ENCODE measurements at places on chromosomes 7 and 10. TPM values are rescaled to one million over a fixed set of nuclear protein-coding genes. Genes with fewer than 3 reads are reported as not detected.

DNA sequence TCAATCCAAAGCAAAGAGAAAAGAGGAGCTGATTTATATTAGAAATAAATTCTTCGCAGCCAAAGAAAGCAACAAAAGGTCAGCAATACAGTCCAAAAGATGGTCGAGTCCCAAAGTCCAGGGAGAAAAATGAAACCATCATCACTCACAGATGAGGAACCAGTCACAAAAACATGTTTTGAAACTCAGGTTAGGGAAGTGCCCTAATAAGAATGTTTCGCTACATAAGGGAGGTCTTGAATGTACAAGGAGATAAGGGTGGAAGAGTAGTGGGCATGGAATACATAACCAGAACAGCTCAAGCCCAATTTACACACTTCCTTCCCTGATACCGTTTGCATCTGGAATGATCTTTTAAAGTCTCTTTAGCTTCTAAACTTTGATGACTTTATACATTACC, 53.6 kb downstream of the VPS41 start:
- DNase-seq, result no peak

DNA sequence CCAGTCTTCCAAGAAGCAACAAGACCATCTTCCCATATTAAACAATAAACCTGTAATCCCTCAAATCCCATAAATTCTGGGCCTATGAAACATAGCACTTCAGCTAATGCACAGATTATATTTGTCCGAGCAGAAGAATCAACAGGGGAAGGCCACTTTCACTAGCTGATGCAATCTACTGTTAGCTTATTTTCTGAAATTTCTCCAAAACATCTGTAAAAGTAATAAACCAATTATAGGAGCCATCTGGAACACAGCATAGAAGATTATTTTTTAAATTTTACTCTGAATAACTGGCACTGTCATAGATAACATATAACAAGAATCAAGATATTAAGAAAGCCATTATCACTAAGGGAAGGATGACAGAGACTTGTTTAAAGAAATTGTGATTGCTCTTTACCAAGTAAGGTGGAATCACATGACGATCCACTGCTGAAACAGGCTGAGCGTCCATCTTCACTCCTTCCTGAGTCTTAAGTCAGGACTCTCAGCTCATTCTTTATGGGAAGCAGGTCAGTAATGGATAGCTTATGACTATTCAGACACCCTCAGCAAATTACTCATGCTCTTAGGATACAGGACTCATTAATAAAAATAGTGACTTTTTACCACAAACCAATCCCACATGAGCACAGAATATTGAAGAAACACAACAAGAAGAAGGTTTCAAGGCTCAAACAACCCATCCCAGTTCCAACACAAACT, 719.5 kb downstream of the XPNPEP1 start:
- no peak for DNase-seq

- DNase-seq, result no peak
Observed at GRCh38 chr7:80107278-80107677, 27.4 kb upstream of the GNAI1 start.

DNA sequence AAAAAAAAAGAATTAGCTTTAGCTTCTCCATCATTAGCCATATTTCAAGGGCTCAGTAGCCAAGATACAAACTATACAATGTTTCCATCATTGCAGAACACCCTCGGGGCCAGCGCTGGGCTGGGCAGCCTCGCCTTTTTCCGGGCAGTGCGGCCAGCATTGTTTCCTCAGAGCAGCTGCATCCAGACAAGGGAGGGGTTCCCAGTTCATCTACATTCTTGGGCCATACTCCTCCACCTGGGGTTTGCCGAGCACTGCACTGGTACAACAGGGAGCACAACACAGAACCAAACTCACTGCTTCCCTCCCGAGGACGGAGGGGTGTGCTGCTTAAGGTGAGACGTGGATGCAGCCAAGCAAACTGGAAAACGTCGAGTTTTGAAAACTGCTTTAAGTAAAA, 2.4 kb upstream of the PKD1L1 start:
- DNase-seq, result no peak

GATAD1 gene
- total RNA-seq, result 15.3 TPM

EGFR gene
- 28.7 TPM for total RNA-seq

PLAU gene
- total RNA-seq, result 272 TPM

TPST1 gene
- total RNA-seq, result 61.0 TPM

All from M059J (cell line).